ENCODE measurements at places on chromosomes 13 and 19. TPM values are rescaled to one million over a fixed set of nuclear protein-coding genes. Genes with fewer than 3 reads are reported as not detected.

The KLK5 gene
- total RNA-seq, result not detected

The PPM1N gene
- total RNA-seq, result 3.0 TPM

The SYNGR4 gene
- not detected for total RNA-seq

The PGLYRP1 gene
- total RNA-seq, result not detected

The KLK4 gene
- not detected for total RNA-seq

Measured in endodermal cell (in vitro differentiated cells).